Central memory CD8-positive, alpha-beta T cell (primary cell): ENCODE measurements at places on chromosomes 5 and 9.

DNA sequence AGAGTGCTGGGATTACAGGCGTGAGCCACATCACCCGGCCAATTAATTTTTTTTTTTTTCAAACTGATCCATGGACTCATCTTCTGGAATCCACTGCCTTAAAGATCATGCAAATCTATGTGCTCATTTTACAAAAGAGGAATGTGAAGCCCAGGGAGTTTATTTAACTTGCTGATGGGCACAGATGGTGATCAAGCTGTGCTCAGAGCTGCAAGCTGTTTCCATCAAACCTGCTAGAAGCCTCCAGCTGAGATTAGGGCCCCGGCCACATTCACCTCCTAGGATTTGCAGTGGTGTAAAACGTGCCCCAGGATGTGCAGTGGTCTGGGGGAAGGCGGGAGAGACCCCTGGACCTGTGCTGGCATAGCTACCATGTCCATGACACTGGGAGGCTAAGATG is 56.1 kb upstream of the TUT7 start:
- DNase-seq, result no peak

GRCh38 chr5:143372187-143372829 is 31.2 kb downstream of the NR3C1 start:
- DNase-seq, result no peak

- no peak for DNase-seq
Observed at GRCh38 chr9:78407636-78408312, 110.8 kb downstream of the PSAT1 start.

DNA sequence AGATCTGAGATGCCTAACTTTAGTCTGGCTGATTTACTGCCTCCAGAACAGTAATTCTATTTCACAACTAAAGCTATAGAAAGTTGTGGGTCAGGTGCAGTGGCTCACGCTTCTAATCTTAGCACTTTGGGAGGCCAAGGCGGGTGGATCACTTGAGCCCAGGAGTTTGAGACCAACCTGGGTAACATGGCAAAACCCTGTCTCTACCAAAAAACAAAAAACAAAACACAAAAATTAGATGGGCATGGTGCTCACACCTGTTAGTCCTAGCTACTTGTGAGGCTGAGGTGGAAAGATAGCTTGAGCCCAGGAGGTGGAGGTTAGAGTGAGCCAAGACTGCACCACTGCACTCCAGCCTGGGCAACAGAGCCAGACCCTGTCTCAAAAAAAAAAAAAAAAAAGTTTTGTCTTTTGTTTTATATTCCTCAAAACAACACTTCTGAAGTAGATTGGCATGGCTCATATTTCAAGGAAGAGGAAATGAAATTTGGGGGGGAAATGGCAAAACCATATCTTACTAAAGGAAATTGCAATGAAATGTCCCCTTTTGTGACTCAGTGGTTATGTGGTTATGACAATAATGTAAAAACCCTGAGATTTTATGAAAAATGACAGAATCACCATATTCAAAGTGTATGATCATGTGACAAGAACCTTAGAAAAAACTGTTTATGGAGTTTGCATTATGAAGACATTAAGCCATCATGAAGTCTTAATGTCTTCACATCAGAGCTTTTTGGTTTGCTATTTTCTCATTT is 16.2 kb downstream of the FNBP1 start:
- no peak for DNase-seq

DNA sequence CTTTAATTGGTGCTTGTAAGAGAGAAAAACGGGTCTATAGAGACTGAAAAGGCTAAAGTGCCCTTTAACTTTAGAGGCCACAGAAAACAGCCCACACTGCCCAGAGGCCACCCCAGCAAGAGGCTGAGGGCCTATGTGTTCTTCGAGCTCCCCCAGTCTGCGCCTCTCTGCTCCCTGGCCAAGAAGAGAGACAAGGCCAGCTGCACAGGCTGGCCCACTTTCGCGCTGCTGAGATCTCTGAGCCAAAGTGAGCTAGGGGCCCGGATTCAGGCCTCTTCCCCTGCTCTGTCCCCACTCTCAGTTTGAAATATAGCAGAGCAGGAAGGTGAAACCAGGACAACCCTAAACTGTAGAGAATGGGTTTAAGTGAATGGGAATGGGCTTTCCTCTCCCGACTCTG is 132.0 kb upstream of the TRIM32 start:
- DNase-seq, result no peak

GRCh38 chr9:98530806-98531386 is 177.8 kb downstream of the GABBR2 start:
- no peak for DNase-seq

GRCh38 chr9:126507318-126508109 is 106.2 kb upstream of the LMX1B start:
- no peak for DNase-seq

DNA sequence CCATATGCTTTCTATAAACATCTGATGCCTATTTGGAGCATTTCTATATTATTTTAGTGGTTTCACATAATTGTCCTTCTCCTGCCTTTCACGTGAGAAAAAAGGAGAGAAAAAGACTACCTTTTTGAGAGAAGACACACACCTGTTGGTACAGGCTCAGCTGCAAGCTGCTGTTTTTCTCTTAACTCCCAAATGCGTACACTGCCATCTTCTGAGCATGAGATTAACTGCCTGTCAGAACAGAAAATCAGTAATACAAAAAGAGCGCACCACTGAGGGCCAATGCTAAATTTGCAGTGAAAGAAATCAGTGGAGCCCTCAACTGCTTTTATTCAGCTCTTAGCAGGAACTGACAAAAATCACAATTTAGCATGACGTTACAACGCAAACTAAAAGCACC is 54.9 kb downstream of the WDR41 start:
- no peak for DNase-seq

- DNase-seq, result no peak
Observed at GRCh38 chr5:172165465-172165864, 22.6 kb downstream of the STK10 start.

DNA sequence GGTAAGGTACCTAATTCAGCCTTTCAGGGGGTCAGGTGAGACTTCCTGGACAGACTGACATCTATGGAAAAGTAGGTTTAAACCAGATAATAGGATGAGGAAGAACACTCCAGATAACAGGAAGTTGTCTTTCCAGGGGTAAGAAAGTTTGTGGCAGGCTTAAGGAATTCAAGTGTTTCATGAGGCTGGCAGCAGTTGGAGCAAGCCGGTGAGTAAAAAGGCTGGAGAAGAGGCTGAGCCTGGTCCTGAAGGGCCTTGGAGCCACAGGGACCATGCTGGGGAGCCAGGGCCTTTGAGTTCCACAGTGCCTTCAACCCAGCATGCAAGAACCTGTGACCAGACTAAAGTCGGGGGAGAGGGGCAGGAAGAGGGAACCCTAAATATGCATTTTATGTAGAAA is 353.4 kb downstream of the SPOCK1 start:
- DNase-seq, result no peak

DNA sequence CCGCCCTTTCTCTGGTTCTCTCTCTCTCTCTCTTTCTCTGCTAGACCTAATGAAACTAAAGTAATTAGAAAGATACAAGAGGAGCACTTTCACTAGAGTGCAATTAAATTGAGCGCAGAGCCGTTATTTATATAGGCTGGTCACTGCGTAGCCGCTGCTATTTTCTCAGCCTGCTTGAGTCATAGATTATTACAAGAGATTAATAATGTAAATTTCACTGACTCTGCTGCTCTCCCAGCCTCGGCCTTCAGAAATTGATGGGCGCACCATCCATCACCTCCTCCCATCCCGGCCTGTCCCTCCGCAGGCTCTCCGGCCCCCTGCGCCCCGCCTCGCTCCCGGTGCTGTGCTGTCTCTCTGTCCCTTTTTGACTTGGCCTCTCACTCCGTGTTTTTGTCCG is 268.0 kb upstream of the MVB12B start:
- DNase-seq, result no peak

DNA sequence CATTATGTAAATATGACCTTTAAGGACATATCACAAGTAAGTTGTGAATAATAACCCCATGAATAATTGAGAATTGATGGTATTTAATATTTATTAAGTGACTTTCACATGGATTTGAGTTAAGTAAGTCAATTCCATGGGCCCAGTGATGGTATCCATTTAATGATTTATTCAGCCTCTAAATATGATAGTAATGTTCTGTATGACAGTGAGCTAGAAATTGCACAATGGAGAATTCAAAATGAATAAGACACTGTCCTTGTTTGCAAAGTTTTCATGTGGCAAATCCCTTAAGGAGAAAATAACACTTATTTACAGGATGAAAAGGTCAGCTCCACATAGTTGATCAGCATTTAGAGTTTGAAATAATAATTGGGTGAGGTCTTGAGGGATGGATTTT is 160.7 kb downstream of the PDE4D start:
- no peak for DNase-seq

GRCh38 chr9:36144309-36145232 is 8.0 kb downstream of the GLIPR2 start:
- DNase-seq, result no peak

DNA sequence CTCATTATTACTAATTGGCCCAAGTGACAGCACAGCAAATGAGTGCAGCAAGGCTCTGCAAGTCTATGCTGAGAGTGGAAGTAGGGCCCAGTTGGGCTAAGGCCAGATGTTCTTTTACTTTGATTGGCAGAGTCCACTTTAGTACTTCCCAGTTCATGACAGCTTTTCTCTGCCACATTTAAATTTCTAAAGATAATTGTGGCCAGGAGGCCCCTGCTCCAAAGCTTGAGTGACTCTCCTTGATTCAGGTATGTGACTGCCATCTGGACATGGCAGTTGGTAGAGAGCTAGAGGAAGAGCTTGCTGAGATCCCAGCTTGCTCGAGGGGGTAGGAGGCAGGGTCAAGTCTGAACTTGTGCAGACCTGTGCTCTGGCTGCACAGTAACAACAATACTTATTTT is 154.1 kb downstream of the CARTPT start:
- DNase-seq, result no peak

GRCh38 chr5:61048534-61048933 is 103.5 kb downstream of the NDUFAF2 start:
- no peak for DNase-seq

DNA sequence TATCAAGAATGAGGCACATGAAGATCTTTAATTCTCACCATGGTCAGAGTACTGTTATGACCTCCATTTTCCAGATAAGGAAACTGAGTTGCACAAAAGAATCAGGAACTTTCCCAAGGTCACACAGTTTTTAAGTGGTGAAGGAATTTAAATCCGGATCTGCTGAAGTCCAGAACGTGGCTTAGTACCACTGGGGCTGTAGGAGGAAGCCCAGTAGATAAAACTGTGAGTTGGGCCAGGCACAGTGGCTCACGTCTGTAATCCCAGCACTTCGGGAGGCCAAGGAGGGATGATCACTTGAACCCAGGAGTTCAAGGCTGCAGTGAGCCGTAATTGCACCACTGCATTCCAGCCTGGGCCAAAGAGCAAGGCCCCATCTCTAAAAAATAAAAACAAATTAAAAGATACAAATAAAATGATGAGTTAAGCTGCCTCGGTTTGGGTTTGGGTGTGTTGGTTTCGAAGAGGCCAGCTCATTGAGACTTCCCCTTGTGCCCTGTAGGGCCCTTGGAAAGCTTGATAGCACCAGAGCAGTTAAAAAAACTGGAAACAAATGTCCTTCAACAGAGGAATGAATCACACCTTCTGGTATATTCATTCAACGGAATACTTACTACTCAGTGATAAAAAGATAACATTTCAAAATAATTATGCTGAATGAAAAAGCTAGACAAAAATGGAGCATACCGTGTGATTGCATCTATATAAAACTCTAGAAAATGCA is 20.1 kb downstream of the ATOX1 start:
- DNase-seq, result no peak

- DNase-seq, result no peak
Observed at GRCh38 chr9:14043483-14043882, 270.5 kb downstream of the NFIB start.

DNA sequence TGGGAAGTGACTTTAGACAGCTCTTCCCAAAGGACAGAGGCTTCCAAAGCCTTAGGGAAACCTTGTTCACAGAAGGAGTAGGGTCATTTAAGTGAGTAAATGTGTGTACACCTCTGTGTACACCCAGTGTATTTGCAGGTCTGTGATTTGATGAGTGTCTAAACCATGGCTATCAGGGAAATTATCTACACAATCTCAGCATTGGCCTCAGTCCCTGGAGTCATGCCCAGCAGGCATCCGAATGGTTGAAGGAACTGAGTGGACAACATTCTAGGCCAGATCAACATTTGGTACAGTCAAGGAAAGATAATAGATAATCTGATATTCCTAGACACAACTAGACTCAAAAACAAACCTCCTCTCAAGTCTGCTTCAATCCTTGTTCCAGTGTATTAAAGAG is 258.4 kb upstream of the DAPK1 start:
- no peak for DNase-seq

DNA sequence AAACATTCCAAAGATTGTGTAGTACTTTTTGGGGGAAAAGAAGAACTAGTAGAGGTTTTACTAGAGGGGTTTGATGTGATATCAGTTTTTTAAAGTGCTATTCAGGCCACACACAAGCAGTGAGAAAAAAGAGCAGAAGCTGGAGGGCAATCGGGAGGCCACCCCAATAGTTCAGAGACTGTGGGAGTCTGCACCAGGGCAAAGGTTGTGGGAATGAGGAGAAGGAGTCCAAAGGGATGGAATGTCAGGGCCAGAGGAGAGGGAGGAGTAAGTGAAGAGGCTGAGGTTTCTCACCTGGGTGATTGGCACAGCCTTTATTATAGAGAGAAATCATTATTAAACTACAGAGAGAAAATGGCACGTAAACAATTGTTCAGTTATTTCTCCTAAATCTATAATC is 134.9 kb upstream of the RAD23B start:
- DNase-seq, result no peak

GRCh38 chr9:120396418-120396817 is 183.5 kb downstream of the CDK5RAP2 start:
- no peak for DNase-seq

DNA sequence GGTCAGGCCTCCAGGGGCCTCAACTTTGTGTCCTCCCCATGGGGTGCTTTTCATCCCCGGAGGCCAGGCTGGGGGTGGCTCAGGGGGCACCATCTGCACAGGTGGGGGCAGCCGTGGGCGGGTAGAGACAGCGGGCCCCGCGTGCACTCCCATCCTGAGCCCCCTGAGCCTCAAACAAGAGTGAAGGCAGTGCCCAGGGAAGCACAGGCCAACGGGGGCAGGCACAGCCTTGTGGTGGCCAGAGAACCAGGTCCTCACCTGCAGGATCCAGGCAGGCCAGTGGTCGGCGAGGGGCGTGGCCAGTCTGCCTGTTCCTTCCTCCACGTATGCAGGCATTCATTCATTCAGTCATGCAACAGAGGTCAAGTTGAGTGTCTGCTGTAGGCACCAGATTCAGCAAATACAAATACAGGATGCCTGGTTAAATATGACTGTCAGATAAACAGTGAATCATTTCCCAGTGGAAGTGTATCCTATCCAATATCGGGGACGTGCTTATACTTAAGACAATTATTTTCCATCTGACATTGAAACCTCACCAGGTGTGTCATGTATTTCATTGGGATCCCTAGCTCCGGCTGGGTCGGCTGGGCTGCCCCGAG is 22.3 kb downstream of the KCNT1 start:
- no peak for DNase-seq

DNA sequence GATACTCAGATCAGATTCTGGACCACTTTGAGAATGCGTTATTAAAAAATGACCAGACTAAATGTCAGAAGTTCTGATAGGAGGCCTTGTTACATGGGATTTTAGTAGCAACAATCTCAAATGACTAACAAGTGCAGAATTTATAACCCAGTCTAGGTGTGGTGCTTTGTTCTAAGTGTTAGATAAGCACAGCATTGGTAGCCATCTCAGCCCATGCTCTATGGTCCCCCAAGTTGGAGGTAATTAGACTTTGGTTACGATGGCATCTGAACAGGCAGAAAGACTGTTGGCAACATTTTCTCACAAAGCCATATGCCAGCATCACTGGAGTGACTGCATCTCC is 140.4 kb upstream of the RPS23 start:
- no peak for DNase-seq

- no peak for DNase-seq
Observed at GRCh38 chr5:72067682-72068470, 39.4 kb upstream of the MAP1B start.
